Urinary bladder (tissue), 4 donors: ENCODE measurements at places on chromosomes 6 and 20.

DNA sequence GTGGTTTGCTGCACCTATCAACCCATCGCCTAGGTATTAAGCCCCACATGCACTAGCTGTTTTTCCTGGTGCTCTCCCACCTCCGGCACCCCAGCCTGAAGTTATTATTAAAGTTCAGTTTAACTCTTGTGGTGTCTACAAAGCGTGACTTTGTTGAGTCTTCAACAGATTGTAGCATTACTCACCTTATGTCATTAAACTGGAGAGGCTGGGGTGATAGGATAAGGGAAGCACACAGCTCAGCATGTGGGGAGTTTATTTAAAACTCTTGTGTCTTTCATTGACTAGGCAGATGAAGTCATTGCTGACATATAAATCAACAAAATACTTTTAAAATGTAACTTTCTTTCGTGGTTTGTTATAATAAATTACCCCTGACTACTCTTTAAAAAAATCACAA, 84.7 kb upstream of the GCM1 start:
- DNase-seq = no peak

DNA sequence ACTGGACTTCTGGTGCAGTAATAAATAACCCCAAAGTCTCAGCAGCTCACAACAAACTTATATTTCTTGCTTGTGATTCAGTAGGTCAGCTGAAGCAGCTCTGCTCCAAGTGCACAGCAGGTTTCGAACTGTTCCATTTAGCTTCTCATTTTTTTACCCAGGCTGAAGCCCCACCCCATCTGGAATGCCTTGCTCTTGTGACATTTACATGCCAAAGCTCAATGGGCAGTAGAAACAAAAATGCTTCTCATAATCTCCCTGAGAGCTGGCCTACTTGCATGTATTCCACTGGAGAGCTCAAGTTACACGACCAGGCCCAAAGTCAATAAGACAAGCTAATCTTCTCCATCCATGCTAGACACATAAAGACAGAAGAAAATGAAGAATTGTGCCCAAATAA, 165.2 kb downstream of the HAO1 start:
- no peak for DNase-seq

DNA sequence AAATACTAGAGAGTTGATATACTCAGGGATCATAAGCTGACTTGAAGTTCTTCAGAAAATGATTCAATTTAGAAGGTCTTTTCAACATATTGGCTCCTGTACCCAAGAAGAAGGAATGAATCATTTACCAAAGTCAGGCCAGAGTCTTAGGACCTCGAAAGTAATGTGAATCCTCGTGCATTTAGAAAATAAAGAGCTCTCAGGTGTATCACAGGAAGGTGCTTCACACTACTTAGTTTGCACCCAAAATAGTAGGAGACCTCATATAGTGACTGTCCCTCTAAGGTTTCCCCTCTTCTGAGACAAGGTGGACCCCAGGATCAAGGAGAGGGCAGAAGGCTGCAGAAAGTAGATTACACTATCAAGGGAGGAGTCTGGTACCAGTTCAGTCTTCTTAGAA, 71.8 kb downstream of the F13A1 start:
- no peak for DNase-seq

DNA sequence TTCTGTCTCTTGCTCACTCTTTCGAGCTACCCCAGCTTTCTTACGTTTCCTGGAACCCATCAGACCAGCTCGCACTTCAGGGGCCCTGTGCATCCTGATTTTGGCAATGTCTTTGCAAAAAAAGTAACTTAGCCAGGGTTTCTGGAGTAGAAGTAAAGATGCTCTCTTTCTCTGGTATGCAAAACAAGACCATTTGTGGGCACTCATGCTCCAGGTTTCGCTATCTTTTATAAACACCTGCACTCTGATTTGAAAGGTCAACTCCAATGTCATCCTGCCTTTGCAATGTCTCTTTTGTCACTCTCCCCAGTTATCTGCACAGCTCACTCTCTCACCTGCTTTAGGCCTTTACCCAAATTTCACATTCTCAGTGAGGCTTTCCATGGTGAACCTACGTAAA, 869.1 kb downstream of the QKI start:
- no peak for DNase-seq

DNA sequence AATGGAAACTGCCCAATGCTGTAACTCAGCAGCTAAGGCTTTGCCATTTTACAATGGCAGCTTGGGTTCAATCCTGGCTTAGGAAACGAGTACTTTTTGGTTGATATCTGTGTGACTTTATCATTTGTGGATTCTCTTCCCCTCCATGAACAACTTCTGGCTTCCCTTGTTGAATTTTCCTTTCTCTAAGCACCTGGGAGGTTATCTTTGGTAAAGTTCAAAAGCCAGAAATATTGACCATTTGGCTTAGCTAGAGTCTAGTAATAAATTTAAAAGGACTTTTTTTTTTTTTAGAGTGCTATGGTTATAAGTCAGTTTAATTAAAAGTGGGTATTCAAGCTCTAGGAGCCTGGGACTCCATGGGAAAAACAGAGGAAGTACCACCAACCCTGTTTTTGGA, 31.7 kb upstream of the TPD52L1 start:
- no peak for DNase-seq

DNA sequence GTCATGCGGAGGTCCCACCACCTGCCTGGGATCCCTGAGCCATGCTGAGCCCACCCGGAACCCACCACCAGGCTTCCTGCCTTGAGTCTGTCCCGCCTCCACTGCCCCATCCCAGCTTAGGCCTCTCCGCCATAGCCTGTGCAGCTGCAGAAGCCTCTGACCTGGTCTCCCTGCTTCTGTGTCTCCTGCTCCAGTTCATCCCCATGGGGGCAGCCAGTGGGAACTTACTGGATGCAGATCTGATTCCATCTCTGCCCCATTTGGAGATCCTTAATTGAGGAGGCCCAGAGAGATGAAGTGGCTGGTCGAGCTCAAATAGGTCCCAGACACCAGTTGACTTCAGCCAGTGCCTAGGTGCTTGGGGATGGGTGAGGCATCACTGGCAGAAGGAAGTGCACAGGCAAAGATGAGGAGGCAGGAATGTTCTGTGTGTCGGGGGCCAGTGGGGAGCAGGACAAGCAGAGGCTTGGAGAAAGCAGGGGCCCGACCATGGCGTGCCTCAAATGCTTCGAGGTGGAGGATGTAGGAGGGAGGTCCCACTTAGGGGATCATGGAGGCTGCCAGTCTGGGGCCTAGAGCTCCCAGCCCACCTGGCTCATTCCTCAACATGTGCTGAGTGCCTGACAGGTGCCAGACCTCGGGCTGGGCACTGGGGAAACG, 112.8 kb downstream of the TOX2 start:
- DNase-seq = no peak

- DNase-seq = no peak
Observed at GRCh38 chr6:53767941-53768340, 26.9 kb upstream of the LRRC1 start.

- DNase-seq = no peak
Observed at GRCh38 chr6:25169961-25170360, 109.2 kb upstream of the CARMIL1 start.

DNA sequence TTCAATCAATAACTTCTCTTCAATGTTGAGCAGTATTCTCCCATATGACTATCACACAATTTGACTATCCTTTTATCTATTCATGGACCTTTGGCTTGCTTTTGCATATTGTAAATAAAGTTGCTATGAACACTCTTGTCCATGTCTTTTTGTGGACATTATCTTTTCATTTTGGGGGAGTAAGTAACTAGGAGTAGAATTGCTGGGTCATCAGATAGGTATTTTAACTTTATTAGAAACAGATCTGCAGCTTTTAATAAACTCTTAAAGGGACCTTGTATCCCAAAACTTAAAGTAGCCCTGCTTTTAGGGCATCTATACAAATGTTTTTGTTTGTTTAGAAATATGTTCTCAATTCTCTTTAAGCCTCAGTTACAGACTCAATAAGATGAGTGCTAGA, 614.2 kb upstream of the CITED2 start:
- DNase-seq = no peak
